Aorta (tissue), 5 donors: ENCODE measurements at places on chromosomes 12 and 14. TPM values are rescaled to one million over a fixed set of nuclear protein-coding genes. Genes with fewer than 3 reads are reported as not detected.

DNA sequence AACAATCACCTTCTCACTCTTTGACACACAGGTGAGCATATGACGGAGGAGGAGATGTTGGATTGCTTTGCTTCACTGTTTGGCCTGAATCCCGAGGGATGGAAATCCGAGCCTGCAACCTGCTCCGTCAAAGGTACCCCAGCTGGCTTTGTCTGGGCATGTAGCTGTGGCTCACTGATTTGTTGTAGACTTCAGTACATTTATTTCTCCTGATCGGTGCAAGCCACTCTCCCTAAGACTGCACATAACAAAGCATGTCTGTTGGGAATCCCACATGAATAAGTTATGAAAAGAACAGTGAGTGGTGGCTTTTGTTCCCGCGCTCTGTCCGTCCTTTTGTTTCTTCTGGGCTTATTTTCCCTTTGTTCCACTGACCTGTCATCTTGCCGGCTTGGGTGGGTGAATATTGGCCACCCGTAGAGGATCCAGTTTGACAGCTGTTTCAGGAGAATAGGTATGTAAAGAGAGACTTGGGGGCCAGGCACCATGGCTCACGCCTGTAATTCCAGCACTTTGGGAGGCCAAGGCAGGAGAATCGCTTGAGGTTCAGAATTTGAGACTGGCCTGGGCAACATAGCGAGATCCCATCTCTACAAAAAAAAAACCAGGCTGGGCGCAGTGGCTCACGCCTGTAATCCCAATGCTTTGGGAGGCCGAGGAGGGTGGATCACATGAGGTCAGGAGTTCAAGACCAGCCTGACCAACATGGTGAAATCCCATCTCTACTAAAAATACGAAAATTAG is 20.0 kb upstream of the BCL7A start:
- no peak overlapping the region for H3K4me3 ChIP-seq
- no peak overlapping the region for H3K27ac ChIP-seq
- H3K36me3 ChIP-seq, result no peaks in the 10 kb centered on the region
- peak; percentile 31 for DNase-seq
- peaks cover 3% of the 10 kb centered on the region for H3K4me1 ChIP-seq

DNA sequence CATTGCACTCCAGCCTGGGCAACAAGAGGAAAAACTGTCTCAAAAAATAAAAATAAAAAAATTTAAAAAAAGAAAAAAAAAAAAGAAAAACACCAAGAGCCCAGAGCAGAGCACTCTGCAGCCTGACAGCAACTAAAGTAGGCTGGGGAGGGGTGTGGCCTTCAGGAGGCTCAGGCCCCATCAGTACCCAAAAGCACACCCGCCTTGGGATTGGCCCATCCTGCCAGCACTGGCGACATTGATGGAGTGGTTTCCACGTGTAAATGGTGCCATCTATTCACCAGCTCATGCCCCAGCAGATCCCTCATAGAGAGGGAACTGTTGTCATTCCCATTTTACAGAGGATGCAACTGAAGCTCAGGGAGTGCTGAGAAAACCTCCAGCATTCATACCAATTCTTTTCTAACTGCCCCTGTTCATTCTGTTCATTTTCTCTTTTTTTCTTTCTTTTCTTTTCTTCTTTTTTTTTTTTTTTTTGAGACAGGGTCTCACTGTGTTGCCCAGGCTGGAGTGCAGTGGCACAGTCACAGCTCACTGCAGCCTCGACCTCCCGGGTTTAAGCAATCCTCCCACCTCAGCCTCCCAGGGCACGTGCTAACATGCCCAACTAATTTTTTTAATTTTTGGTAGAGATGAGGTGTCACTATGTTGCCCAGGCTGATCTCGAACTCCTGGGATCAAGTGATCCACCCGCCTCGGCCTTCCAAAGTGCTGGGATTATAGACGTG is 89.3 kb downstream of the IRF2BPL start:
- no peaks in the 10 kb centered on the region for H3K4me1 ChIP-seq
- H3K27me3 ChIP-seq, result no peaks in the 10 kb centered on the region
- no peak overlapping the region for H3K27ac ChIP-seq
- no peaks in the 10 kb centered on the region for H3K36me3 ChIP-seq

CIROP gene
- 0.18 TPM for total RNA-seq

GRCh38 chr14:101194373-101195308 is 291.1 kb upstream of the RTL1 start:
- H3K4me1 ChIP-seq, result no peaks in the 10 kb centered on the region
- no peaks in the 10 kb centered on the region for H3K36me3 ChIP-seq
- DNase-seq, result no peak
- no peak overlapping the region for H3K4me3 ChIP-seq

DNA sequence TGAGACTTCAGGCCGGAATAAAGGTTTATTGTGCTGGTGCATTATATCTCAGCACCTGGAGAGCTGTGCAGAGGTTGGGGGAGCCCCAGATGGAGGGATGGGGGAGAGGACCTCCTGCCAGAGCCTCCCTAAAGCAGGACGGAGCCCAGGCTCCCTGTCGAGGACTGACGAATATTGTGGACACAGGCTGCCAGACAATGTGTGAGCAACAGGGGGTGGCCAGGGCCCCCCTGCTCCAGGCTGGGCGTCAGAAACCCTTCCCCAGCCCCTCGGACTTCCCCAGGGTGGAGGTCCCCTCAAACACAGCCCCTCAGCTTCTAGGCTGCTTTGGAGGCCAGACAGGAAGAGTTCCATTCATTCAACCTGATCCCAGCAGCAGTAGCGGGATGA is 8.0 kb downstream of the TMEM119 start:
- DNase-seq, result no peak
- H3K4me3 ChIP-seq, result no peak overlapping the region
- no peak overlapping the region for H3K27ac ChIP-seq
- no peaks in the 10 kb centered on the region for H3K27me3 ChIP-seq
- no peaks in the 10 kb centered on the region for H3K36me3 ChIP-seq
- H3K4me1 ChIP-seq, result no peaks in the 10 kb centered on the region
